ENCODE measurements at places on chromosomes 4 and X.

DNA sequence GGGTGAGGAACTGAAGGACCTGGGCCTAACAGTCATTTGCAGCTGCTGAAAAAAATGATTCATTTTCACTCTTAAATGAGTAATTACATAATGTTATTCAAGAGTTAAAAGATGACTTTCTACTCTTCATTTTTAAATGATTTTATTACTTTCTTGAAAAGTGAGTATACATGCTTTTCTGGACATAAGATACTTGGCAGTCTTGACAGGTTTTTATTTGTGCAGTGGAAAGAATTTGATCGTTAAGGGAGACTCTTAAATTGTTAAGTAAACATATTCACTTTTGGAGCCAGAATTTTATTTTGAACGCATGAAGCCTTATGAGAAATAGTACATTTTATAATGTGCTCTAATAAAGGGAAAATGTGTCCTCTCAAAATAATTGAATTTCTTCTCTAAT lies 245.7 kb downstream of the TENM3 start:
- no peak for DNase-seq

DNA sequence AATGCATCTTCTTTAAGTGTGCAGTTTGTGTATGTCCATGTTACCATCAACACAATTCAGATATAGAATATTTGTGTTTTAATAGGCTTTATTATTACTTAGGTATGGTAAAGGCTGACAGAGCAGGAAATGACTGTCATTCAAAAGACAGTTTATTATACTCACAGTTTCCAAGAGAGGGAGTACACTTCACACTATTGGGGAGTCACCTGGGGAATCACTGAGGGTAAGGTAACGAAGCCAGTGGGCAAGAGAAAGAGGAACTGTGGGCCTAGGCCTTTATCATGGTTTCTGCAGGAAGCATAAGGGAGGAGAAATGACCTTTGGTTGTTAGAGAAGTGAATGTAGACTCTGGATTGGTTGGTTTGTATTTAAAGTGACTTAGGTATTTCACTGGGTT lies 235.1 kb upstream of the HCCS start:
- no peak for DNase-seq

- no peak for DNase-seq
Measured at GRCh38 chr4:55964046-55964445, 15.3 kb downstream of the CEP135 start.

GRCh38 chr4:37604461-37604860 lies 81.7 kb downstream of the RELL1 start:
- no peak for DNase-seq

DNA sequence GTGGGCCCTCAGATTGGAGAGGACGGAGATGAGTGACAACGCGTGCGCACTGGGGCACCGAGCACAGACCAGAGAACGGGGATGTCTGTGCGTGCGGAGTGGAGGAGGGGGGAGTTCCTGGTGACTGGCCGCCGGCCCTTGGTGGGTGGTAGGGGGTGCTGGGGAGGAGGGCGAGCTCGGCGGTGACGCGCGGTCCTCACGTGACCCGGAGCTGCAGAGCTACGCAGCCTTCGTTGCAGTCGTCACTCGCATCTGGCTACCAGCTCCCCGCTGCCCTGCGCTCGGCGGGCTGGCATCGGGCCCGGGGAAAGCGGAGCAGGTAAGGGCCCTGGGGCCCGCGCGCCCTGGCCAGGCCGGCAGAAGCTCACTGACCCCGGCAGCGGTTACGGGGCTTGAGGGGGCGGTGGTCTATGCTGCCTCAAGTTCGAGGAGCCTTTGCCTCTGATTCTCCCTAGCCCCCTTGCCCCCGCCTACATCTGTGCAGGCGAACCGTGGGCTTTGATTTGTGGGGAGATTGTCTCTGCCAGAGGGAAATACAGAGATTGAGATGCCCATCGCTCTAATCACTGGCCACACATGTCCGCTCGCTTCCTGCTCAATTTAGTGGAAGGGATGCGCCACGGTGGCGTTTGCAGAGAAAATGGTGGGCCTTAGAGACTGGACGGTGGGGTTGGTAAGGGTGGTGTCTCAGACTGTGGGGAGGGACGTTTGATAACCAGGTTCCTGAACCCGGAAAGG lies at the start of gene ARMCX4:
TSS of gene ARMCX4 (plus strand) at position 245 of the 738 bp plus-strand sequence. CDS start 3,134 bp downstream, outside the sequence.
- peak; percentile 8 for DNase-seq

- no peak for DNase-seq
Measured at GRCh38 chr4:24497221-24497620, 87.1 kb downstream of the DHX15 start.

DNA sequence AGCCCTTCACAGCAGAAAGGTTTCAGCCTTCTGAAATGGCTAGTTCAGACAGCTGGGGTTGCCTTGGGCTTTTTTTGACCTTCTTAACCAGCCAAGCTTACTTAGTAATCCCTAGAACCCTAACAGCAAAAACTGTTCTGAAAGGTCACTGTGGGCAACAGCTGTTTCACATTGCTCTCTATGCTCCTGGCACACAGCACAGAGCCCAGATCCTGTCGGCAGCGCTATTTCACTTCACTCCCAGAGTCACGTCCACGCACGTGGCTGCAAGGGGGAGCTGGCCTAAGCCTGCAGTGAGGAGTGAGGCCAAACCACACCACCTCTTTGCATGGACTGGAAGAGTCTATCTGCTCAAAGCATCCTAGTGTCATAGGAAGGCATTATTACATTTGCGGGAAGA lies 32.0 kb upstream of the STS start:
- no peak for DNase-seq

- DNase-seq: no peak
Measured at GRCh38 chr4:165328101-165328425, 594 bp downstream of the MSMO1 start.

- no peak for DNase-seq
Measured at GRCh38 chr4:22573641-22574040, 57.8 kb upstream of the ADGRA3 start.

DNA sequence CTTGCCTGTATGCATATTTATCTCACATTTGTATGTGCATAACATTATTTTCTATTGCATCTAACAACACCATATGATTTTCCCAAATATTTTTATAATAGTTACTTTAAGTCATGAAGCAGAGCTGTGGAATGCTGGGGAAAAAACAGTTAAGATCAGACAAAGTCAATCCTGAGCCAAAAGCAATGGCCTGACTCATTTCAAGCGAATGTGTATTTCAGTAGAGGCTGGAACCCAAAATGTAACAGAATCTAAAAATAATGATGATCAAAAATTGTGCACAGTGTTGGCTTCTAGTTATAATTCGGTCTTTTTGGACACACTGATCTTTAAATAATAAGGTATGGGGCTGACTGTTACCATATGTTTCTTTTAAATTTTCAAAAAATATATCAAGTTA lies 516.2 kb upstream of the ADGRL3 start:
- no peak for DNase-seq

- DNase-seq: no peak
Measured at GRCh38 chrX:50771382-50771781, 42.6 kb downstream of the SHROOM4 start.

DNA sequence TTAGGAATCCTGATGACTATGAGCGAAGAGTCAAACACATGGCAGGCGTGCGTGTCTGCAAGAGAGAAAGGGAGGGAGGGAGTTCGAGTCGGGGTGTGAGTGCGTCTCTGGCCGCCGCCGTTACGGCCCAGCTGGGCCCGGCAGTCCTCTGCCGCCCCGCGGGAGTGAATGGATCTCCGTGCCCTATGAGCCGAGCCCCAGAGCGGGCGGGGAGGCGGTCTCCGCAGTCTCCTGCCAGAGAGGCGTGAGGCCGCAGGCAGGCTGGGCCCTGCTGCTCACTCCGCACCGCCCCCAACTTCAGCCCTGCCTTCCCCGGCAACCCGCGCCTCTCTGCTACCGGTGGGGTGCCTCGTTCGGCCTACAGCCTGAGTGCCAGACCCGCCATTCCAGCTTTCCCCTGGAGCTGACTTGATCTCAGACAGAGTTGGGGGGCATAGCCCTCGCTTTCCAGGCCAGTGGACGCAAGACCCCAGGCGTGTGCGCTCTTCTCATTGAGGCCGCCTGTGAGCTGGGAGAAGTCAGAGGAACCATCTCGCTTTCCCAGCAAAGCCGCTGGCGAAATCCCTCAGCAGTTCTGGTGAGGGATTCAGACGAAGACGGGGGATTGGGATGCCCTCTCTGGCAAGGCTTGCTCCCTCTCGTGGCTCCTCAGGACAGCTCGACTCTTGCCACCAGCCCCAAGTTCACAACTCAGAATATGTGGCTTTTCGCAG lies 1.4 kb downstream of the SLC16A2 start:
- DNase-seq: no peak

DNA sequence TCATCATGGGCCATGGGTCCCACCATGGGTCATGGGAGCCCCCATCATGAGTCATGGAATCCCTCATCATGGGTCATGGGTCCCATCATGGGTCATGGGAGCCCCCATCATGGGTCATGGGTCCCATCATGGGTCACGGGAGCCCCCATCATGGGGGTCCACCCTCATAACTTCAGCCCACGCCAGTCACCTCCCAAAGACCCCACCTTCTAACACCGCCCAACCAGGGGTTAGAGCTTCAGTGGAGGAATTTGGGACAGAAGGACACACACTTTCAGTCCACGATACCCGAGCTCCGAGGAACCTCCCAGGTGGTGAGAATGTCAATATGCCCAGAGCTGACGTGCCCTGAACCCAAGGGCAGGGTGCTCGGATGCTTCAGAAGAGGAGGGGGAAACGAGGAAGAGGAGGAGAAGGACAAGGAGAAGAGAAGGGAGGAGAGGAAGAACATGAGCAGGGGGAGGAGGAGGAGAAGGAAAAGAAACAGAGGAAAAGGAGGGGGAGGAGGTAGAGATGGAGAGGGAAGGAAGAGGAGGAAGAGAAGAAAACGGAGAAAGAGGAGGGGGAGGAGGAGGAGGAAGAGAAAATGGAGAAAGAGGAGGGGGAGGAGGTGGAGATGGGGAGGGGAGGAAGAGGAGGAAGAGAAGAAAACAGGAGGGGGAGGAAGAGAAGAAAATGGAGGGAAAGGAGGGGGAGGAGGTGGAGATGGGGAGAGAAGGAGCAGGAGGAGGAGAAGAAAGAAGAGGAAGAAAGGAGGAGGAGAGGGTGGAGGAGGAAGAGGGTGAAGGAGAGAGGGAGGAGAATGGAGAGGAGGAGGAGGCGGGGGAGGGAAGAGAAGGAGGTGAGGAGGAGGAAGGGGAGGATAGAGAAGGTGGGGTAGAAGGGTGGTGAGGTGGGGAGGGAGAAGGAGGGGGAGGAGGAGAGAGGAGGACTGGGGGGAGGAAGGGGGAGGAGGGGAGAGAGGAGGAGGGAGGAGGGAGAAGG lies 17.7 kb downstream of the IL3RA start:
- DNase-seq: no peak

DNA sequence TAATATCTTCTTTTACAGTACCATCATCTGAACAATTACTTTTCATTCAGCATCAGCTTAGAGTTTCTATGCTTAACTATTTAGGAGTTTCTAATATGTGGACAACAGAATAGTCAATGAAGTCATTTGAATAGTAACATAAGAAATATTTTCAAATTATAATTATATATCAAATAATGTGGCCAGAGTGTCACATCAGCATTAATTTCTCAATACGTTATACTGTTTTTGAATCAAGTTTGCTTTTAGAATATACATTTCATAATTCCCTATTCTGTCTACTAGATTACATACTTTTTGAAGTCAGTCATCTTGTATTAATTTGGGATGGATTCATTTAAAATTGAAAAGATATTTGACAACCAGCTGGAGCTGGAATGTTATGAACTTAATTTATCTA lies 677.4 kb upstream of the PABPC4L start:
- DNase-seq: no peak

DNA sequence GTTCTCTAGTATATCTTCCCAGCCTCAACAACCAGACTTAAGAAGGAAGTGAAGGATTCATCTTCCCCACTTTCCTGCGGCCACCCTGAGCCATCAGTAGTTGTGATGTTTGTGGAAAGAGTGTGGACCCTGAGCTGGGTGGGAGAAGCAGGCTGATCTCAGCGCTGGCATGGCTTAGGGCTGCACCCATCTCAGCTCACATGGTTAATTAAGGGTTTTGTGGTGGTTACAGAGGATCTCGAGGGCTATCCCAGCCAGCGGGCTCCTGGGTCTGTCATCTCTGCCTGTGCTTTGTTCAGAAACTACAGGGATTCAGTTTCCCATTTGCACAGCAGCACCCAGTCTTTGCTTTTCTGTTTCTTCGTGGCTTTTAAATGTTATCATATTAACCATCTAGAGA lies 163.4 kb downstream of the PTTG2 start:
- no peak for DNase-seq

- no peak for DNase-seq
Measured at GRCh38 chrX:56975611-56976010, 19.7 kb downstream of the SPIN3 start.

GRCh38 chrX:151899622-151900021 lies 13.1 kb upstream of the MAGEA4 start:
- DNase-seq: no peak

DNA sequence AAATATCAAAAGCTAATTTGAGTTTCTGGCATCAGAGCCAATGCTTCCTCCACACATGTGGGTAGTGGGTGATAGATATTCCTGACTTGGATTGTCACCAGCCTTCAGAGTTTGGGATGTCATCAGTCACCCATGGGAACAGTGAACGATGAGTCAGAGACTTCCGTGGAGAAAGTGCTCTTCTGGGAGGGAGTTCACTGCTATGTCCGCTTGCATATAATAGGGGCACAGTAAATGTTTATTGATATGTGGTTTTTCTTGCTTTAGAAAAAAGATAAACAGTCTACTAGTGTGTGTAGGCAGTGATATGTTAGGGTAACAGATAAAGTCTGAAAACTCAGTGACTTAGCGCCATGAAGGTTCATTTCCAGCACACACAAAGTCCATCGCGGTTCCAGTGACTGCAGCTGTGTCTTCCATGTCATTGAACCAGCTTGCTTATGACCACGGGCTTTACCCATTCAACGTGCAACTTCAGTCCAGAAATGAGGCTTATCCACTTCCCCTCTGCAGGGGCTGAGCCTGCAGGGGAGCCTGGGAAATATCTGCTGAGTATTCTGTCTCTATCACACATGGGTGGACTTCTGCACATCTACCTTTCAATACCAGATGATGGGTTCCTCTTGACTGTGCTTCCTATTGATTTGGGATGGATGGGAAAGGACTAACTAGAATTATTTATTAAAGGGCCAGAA lies 87.7 kb upstream of the WWC2 start:
- no peak for DNase-seq

GRCh38 chr4:150983851-150984250 lies 31.2 kb downstream of the LRBA start:
- DNase-seq: no peak

- no peak for DNase-seq
Measured at GRCh38 chr4:73193659-73194058, 64.9 kb downstream of the ANKRD17 start.

GRCh38 chrX:94831364-94831763 lies 1157.4 kb downstream of the FAM133A start:
- DNase-seq: no peak

GRCh38 chrX:14291666-14292500 lies 237.5 kb upstream of the GLRA2 start:
- DNase-seq: no peak

All from activated T-cell treated with anti-CD3 and anti-CD28 coated beads for 1 hour (primary cell).